Testis (tissue), 5 donors: ENCODE measurements at places on chromosomes 6 and 20. TPM values are rescaled to one million over a fixed set of nuclear protein-coding genes. Genes with fewer than 3 reads are reported as not detected.

The TPBG gene
- 15.1 TPM for total RNA-seq

The BANF2 gene
- 29.5 TPM for total RNA-seq

The BPI gene
- total RNA-seq: 9.3 TPM

The RALY gene
- total RNA-seq: 184 TPM

The C6orf58 gene
- total RNA-seq: not detected

The C6orf118 gene
- total RNA-seq: 5.6 TPM

The TRAPPC3L gene
- total RNA-seq: 0.39 TPM

The ZNF184 gene
- 11.9 TPM for total RNA-seq

The SAMD3 gene
- 5.5 TPM for total RNA-seq

The SAMD10 gene
- total RNA-seq: 6.2 TPM

The OPN5 gene
- 7.3 TPM for total RNA-seq

The OPRM1 gene
- 1.1 TPM for total RNA-seq

The CD109 gene
- total RNA-seq: 4.0 TPM

The ZFAND3 gene
- total RNA-seq: 104 TPM

The COL12A1 gene
- 13.6 TPM for total RNA-seq

The SULF2 gene
- 95.6 TPM for total RNA-seq

The SMLR1 gene
- 0.31 TPM for total RNA-seq

The KIF25 gene
- total RNA-seq: 5.0 TPM

The SLC12A5 gene
- 9.2 TPM for total RNA-seq

The CLPSL1 gene
- not detected for total RNA-seq

The NPBWR2 gene
- total RNA-seq: 0.19 TPM

The ATP9A gene
- total RNA-seq: 128 TPM

The ZNF335 gene
- total RNA-seq: 50.5 TPM

The PTCRA gene
- 0.56 TPM for total RNA-seq

The KCNK15 gene
- 23.4 TPM for total RNA-seq

The CFAP61 gene
- 27.3 TPM for total RNA-seq

The DHX16 gene
- 68.0 TPM for total RNA-seq

The MLN gene
- not detected for total RNA-seq

The HSPA12B gene
- total RNA-seq: 11.1 TPM

The TM9SF4 gene
- 55.8 TPM for total RNA-seq

The SAPCD1 gene
- 10.4 TPM for total RNA-seq

The SNAI1 gene
- 7.6 TPM for total RNA-seq

The SLC22A23 gene
- 14.9 TPM for total RNA-seq

The ARMC12 gene
- total RNA-seq: 46.8 TPM

The DYNLT2 gene
- 15.4 TPM for total RNA-seq
